Stimulated activated CD4-positive, alpha-beta T cell treated with anti-CD3 and anti-CD28 coated beads, Interleukin-1b, Interleukin-23, amount 100 ng/mL, for 48 hours (primary cell): ENCODE measurements at places on chromosomes 4 and X.

- DNase-seq, result no peak
Observed at GRCh38 chrX:64456828-64457227, 61.6 kb upstream of the MTMR8 start.

- DNase-seq, result no peak
Observed at GRCh38 chrX:50941638-50942037, 31.1 kb downstream of the BMP15 start.

DNA sequence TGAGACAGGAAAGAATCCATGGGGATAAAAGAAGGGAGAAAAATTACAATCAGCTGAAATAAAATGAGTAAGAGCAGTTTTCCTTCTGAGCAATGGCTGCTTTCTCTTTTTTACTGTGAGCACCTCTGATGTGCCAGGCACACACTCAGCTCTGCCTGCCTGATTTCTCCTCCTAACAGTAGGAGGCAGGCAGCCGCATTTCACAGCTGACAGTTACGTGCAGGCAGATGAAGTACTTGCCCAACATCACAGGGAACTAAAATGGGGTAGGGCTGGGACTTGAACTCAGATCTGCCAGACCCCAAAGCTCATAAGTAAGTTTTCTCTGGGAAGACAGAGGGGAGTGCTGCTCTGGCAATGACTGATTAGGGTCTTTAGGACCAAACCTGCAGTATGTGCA is 54.6 kb downstream of the C4orf50 start:
- no peak for DNase-seq

- DNase-seq, result no peak
Observed at GRCh38 chrX:107470971-107471370, 21.5 kb downstream of the FRMPD3 start.

GRCh38 chrX:39907964-39908661 is 189.6 kb downstream of the BCOR start:
- no peak for DNase-seq

GRCh38 chr4:155592938-155593297 is 73.7 kb upstream of the GUCY1A1 start:
- DNase-seq, result no peak

- no peak for DNase-seq
Observed at GRCh38 chrX:78796916-78797315, 49.4 kb downstream of the LPAR4 start.

DNA sequence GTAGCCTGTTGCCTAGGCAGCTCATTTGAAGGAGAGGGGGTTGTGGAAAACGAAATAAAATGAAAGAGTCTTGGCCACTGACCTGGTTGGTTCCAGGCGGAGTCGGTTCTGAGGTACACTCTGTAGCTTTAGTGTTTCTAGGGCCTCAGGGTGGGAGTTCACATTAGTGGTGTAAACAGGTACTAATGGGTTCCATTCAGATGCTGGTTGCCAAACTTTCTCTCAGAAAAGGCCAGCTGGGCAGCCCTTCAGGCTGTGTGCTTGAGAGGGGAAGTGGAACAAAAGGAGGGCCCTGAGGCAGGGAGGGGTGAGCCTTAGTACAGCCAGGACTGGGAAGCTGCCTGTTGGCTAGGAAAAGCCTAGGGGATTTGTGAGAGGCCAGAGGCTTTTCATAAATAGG is 24.8 kb downstream of the NHSL2 start:
- no peak for DNase-seq

GRCh38 chr4:111464251-111465045 is 680.8 kb upstream of the FAM241A start:
- no peak for DNase-seq

- DNase-seq, result no peak
Observed at GRCh38 chr4:117660668-117661067, 373.6 kb upstream of the NDST3 start.

GRCh38 chrX:130628516-130628915 is 226.7 kb downstream of the RBMX2 start:
- DNase-seq, result no peak

DNA sequence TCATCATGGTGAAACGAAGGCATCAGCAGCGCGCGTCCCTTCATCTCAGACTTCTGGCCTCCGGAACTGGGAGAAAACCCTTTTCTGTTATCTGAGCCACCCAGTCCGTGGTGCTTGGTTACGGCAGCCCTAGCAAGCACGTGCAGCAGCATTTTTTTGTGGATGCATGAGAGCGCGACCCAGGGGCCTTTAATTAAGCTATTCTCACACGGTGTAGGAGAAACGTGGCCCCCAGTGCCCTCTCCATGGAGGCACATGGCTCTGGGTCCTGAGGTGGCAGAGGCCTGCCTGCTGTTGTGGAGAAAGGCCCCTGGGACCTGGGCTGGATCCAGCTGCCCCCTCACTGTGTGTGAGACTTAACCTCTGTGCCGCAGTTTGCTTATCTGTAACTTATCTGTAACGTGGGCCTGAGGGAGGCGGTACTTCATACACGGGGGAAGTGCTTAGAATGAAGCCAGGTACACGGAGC is 9.5 kb downstream of the CLCN4 start:
- DNase-seq, result no peak

DNA sequence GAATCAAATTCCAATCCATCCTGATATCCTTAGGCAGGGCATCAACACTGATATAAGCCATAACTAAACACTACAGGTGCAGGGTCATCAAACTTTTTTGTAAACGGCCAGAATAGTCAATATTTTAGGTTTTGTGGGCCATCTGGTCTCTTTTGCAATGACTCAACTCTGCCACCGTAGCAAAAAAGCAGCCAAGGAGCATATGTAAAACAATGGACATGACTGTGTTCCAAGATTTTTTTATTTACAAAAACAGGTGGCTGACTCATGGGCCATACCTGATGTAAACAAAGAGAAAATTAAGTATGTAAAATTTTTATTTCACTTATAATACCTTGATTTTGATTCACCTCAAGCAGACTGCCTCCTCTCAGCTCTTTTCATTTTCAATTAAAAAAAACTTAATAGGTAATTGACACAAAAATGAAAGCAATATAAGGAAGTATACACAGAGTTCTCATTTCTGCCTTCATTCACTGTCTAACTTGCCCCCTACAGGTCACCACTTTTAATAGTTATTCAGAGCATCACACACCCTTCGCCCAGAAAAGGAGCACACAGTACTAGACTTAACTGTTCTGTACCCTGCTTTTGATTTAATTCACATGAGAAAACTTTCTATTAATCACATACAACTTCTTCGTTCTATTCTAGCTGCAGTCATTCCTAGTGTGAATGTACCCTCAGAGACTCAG is 35.3 kb upstream of the GPM6B start:
- no peak for DNase-seq

- DNase-seq, result no peak
Observed at GRCh38 chr4:99467887-99468286, 32.7 kb upstream of the ADH7 start.

DNA sequence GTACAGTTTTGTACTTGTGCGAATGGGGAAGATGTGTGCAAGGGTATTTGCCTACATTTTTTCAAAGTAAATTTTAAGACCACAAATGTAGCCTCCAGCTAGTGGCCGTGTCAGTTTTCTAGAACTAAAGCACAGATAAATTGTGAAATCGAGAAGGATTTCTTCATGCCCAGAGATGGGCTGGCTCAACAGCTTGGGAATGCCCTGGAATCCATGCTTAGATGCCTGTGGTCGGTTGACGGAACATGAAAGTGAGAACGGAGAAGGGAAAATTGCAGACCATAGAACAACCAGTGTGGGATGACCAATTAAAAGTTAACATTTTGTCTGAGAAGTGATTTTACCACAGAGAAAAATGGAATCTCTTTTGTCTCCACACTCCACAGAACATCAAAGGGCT is 73.2 kb upstream of the VCX2 start:
- DNase-seq, result no peak

DNA sequence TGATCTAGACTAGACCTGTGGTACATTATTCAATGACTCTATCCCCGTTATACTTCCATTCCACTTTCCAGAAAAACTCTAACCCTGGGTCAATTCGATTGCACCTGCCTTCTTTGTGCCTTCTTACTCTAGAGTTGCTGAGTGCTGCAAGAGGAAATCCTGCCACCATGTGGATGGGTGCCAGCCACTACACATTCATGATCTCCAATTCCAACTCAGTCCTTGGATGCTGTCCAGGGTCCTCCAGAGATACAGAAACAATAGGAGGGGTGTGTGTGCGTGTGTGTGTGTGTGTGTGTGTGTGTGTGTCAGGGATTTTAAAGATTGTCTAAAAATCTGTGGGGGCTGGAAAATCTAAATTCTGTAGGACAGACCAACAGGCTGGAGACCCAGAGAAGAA is 42.9 kb upstream of the INTS6L start:
- peak; percentile 32 for DNase-seq

- no peak for DNase-seq
Observed at GRCh38 chr4:1939664-1940509, 68.7 kb downstream of the NSD2 start.

DNA sequence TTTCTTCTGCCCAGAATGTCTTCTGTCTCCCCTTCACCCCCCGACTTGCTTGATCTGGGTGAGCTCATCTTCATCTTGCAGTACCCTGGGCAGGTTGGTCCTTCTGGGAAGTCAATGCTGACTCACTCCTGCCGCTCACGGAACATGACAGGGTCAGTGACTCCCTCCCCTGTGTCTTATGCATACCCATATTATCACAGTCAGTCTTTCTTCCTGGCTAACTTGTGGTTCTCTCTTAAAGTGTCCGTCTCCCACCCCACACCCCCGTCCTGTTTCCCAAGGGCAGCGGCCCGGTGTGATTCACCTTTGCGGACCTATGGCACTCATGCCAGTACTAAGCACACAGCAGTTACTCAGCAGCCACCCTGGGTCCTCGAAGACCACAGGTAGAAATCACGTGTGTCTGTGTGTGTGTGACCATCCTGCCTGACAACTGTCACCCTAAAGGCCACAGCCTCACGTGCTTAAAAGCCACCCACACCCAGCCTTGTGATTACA is 17.7 kb downstream of the IQSEC2 start:
- DNase-seq, result peak; percentile 65

DNA sequence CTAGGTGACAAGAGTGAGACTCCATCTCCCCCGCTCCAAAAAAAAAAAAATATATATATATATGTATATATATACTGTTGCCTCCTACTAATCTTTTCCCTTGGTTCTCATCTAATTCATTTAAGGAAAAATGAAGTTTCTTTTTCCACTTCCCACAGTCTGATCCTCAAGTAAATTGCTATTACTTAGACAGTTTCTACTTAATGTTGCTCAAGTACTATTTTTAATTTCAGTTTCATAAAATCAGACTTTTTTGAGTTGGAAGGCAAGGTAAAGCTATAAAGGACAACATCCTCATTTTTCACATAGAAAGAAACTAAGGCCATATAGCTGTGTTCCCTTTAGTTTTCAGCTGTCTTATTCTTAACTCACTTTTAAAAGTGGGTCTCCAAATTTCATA is 5.8 kb downstream of the RXFP1 start:
- DNase-seq, result no peak

GRCh38 chrX:104347860-104348259 is 93.1 kb upstream of the ESX1 start:
- DNase-seq, result no peak

- DNase-seq, result no peak
Observed at GRCh38 chr4:102598762-102599374, 97.7 kb downstream of the NFKB1 start.

GRCh38 chr4:14428125-14428524 is 574.2 kb upstream of the CPEB2 start:
- no peak for DNase-seq

DNA sequence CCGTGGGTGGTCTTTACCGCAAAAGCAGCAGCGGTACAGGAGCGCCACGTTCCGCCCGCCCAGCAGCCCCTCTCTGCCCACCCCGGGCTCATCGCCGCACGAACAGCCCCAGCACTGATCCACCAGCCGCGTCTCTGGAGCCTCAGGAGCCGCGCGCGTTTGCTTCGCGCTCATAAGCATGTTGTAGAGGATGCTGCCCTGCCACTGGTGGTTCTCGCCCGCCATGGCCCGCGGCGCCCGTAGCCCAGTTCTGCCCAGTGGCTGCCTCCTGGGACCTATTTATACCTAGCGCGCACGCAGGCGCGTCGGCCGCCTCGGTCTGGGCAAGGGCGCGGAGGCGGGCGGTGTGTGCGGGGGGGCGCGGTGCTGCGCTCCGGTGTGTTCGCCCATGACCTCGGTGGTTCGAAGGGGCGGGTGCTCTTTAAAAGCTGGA is at the start of gene NR0B1:
Gene NR0B1, minus strand, starts transcription at position 252 of the 433 bp plus-strand sequence. Its CDS starts 27 bp downstream, at position 225.
- no peak for DNase-seq

DNA sequence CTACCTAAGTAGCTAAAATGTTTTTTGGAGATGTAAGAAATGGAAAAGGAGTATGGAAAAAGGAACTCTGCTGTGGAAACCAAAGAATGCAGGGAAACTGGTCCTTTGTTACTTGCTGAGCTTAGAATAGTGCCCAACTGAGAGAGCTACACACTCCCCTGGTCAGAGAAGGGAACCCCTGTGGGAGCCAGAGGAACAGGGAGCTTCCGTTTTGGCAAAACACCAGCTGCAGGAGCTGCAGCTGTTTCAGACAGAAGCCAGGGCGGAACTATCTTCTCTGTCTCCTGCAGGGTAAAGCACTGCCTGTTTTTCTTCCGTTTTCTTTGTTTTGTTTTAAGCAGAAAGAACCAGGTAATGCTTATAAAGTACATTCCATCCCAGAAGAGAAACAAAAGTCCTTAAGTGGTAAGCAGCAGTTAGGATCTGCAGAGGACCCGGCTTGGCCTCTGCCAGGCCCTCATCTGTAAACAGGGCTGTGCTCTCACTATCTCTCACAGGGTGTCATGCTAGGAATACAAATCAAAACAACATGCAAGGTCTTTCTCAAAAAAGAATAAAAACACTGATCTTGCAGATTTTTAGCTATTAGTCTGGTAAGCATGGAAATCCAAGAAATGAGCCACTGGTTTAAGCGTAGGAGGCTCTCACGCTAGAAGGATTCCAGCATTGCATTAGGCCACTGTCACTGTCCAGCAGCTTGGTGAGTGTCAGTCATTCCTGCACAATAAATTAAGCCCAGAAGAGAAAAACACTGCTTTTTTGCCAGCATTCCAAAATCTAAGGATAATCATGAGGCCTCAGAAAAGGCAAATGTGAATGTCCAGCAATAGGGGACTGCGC is 76.1 kb downstream of the CHST7 start:
- no peak for DNase-seq

- DNase-seq, result no peak
Observed at GRCh38 chr4:36128689-36129088, 115.6 kb downstream of the ARAP2 start.

- DNase-seq, result no peak
Observed at GRCh38 chr4:177879851-177880250, 437.6 kb upstream of the AGA start.

DNA sequence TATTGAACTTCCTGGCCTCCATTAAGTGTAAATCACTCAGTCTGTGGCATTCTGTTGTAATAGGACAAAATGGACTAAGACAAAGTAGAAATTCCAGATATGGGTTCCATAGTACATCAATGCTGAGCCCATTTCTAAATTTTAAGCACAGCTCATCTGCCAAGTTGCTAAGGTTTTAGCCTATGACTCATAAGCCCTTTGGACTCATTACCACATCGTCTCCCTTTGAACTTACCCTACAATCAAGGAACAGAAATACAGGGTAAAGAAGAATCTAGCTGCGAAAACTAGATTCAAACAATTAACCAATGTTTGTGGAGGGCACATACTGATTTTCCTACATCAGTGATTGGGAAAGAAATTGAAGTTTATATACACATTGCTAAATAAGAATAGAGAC is 31.8 kb downstream of the NAA11 start:
- no peak for DNase-seq
